Stimulated activated CD4-positive, alpha-beta T cell treated with anti-CD3 and anti-CD28 coated beads, Interleukin-1b, Interleukin-23, amount 100 ng/mL, for 1 hour (primary cell): ENCODE measurements at places on chromosomes 7 and 10.

GRCh38 chr10:105751688-105752087, 1110.6 kb downstream of the SORCS3 start:
- no peak for DNase-seq

DNA sequence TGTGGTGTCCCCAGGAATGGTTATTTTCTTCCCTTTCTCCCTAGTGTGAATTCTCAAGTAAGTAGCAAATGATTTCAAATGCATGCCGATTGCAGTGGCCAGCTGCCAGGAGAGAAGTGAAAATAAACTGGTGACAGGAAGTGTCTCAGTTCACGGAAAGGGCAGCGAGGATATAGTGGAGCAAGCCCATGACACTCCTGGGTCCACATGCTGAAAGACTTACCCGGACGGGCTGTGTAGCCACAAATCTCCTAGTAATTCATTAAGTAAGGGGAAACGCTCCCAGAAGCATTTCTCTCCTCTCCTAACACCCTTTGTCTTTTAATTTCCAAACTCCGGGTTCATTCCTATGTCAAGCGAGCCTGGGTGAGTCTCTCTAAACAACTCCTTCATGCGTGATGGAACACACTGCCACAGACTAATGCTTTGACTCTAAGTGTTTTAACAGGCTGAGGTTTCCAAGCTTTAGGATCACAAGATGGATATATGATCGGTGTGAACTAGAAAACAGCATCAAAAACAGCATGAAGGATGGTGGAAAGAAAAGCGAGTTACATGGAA, 125.6 kb downstream of the CYP26A1 start:
- DNase-seq = no peak

DNA sequence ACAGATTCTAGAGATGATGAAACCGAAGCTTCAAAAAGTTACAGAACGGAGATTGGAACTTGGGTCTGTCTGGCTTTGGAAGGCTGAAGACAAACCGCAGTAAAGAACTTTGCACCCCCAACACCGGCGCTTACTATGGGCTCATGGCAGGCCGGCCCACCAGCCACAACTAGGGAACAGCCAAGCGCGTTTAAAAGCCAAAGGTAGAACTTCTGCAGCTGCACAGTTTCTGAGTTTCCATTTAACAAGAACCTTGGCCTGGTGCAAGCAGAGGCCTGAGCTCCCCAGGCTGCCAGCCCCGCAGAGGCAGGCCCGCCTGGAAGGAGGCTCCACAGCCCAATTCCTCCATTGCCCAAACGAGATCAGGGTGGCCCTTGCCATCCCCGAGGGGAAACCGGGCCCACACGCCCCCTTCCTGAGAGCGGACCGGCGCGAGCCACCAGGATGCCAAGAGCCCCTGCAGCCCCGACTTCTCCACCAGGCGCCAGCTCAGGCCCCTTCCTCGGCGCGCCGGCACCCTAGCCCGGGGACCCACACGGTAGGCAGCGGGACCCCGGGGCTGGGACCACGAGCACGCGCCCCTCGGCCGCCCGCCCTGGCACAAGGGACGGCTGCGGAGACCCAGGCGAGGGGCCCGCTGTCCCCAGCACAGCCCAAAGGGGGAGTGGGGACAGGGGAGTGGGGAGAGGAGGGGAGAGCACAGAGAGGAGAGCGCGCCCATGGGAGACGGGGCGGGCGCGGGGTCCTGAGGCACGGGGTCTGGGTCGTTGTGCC, 566 bp downstream of the MAD1L1 start:
- DNase-seq = no peak

- no peak for DNase-seq
Observed at GRCh38 chr7:33710608-33711007, 194.7 kb upstream of the BMPER start.

DNA sequence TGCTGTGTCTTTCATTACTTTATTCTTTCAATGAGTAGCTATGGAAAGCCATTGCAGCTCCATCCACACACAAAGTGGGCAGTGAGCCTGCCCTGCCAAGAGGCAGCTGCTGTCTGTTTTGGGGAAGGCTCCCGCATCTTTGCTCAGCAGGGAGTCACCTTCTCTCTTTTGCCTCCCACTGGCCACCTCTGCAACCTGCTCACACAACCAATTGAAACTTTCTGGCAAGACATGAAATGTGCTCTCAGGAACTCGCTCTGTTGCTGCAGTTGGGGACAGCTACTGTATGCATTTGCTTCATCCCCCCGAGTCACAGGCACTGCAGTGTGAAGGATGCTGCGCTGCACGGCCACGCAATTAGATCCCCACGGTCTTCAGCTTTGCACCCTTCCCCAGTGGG, 244.8 kb upstream of the NFE2L3 start:
- no peak for DNase-seq

DNA sequence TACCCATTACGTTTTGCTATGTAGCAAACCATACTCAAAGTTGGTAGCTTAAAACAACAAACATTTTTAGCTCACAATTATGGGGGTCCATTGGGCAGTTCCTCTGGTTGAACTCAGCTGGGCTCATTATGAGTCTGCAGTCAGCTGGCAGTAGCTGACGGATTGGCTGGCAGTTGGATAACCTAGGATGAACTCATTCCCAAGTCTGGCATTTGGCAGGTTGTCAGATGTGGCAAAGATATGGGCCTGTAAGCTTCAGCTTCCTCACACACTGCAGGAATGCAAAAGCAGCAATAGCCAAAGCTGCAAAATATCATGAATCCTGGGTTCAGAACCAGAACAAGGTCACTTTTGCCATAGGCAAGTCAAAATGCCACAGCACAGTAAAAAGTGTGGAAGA, 412.2 kb upstream of the SORCS1 start:
- DNase-seq = no peak
